Eye (tissue), 1 donor: ENCODE measurements at places on chromosomes 12 and 14.
A peak's percentile ranks its signal among the peaks of the same experiment; 100 is the strongest.

DNA sequence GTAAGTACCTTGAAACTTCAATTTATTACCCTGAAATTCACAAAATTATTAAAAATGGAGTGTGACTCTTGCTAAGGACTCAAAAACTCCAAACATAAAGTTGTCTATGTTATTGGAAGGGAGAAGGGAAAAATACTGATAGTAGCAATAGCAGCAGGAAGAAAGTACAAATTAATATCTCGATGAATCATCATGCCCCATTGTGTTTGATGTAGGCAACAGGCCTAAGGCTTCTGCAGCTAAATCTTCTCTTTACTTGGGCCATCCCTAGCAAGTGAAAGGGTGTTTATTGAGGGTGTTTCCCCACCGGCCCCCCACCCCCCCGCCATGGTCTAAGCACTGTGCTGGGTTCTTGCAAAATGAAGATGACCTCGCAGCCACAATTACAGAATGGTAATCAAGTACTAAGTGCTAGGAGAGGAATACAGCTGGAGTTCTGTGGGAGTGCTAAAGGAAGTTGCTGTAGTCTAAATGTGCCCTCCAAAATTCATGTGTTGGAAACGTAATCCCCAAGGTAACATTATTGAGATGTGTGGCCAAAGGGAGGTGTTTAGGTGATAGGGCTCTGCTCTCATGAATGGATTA lies 76.5 kb downstream of the SNAPC1 start:
- no peak for DNase-seq

- DNase-seq, result peak; percentile 67
Observed at GRCh38 chr12:111467857-111468241, 62.1 kb downstream of the SH2B3 start.

DNA sequence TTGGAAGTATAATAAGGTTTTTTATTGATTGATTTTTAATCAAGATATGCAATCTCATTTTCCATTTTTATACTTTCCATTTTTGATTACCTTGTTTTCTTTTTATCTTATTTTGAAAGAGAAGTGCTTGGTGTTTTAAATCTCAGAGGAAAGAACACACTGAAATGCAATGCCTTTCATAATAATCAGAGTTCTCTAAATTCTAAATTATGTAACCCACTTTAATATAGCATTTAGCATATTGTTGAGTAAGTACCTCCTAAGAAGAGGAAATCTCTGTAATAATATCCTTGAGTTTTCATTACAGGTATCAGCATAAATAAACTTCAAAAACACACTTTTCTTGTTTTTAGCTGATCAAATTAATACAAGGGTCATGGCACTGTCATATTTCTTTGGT lies 96.9 kb downstream of the GTF2A1 start:
- no peak for DNase-seq

DNA sequence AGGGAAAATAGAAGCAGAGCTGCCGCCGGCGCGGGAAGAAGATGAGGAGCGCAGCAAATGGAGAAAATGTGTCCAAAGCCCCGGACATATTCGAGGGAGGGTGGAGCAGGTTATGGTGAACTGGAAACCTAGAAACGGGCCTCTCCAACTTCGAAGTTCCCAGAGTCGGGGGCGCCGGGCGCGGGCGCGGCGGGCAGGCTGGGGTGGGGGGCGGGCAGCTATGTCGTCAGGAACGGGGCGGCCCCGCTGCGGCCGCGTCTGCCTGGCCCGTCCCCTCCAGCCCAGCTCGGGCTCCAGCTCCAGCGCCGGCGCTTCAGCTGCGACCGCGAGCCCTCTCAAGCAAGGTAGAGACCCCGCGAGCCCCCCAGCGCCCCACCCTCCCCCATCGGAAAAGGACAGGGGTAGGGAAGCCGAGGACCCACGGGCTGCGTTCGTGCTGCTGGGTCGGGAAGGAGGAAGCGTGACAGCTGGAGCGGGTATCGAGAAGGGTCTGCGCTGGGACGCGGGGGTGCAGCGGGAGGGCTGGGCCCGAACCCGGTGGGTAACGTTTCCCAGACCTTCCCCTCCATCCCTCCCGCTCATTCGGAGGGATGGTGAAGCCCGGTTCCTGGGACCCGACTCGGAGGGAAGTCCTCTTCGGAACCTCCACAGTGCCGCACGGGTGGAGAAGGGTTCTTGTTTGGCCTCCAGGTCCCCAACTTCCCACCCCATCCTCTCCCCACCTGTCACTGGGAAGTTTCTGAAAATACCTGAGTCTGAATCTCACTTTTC lies 1.0 kb downstream of the DGKA start:
- DNase-seq, result peak; percentile 79

DNA sequence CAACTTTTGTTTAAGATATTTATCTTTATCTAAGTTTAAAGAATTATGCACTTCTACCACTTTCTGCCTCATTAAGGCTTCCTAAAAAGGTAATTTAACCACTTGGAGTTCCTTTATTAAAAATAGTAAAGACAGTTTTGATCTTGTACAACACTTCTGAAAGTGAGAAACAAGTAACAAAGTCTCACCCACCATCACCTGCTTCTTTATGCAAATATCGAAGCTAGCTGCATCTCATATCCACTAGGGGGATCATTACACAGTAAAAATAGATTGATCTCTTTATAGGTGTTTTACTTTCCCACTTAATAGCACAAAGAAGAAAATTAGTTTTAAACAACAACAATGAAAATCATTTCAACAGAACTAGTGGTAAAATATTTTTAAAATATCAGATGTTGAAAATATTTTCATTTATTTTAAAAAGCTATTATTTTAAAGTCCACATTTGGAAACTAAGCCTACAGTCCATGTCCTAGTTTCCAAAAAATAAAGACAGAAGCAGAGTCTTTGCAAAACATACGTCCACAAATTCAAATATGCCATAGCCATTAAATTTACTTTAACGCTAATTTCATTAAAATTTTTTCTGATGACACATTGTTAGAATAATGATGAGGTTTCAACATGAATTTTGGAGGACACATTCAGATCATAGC lies 160.0 kb upstream of the SOX5 start:
- DNase-seq, result peak; percentile 15

GRCh38 chr14:52064174-52064573 lies 4.7 kb downstream of the NID2 start:
- DNase-seq, result no peak

DNA sequence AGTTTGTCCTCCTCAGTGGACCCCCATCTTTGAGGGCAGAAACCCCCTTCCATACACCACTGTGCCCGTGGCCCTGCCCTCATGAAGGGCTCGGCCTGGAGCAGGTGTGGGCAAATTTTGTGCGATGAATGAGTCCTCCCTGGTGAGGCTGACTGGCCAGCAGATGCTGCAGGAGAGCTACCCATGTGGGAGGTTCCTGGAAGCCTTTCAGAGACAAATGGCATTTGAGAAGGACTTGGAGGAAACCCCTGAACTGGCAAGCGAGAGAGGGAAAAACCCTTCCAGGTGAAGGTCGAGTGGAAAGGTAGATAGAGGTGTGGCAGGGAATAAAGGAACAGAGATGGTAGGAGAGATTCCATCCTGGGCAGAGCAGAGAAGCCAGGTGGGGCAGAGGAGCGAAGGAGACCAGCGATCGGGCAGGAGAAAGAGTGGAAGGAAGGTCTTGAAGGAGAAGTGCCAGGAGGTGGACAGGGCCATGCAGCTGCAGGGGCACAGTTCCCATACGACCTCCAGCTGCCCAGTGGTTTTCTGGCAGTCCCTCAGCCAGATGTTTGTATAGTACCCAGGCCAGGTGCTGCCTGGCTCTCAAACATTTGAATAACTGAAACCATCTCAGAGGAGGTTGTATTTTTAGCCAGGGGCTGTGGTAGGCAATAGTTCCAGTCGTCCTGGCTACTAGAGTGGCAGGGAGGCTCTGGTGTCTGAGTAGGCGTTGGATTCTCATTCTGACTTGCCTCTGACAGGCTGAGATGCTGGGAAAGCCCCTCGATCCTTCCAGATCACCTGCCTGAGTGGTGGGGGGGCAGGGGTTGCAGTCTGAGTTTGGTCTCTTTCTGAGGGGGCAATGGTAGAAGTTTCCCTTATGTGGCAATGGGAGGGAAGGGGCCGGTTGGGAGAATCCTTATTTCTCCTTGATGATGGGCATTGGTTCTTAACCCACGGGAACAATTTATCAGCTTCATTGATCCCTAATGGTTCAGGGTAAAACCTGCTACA lies 40.1 kb downstream of the FBXL14 start:
- DNase-seq, result no peak

- no peak for DNase-seq
Observed at GRCh38 chr12:107657133-107657532, 28.5 kb upstream of the PWP1 start.

DNA sequence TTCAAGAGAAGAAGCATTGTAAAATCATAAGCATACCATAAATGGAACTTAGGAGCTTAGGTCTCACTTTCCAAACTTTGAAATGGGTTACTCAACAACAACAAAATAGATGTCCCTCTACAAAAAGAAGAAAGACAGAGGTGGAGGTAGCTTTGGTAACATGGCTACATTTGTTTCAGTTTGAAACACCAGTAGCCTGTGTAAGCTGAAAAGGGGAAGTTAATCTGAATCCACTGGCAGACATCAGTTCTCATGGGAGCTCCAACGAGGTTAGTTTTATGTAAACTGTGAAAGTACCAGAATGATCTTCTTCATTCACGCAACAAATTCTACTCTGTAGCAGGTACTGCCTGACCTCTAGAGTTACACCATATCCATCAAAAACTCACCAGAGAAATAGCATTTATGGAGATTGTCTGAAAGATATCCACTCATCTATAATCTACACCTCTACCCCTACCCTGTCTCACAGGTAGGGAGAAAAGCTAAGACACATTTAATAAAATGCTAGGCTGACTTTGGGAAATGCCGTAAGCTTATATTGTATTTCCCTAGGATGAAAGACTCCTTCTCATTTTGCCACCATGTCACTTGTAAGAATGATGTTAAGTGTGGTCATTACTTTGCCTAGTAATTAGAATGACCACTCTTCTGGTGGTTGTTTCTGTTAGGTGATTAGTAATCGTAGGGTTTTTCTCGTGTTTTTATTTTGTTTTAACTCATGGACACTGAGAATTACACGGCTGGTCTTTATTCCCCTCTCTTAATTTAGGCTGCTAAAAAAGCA lies 224.1 kb downstream of the ASCL1 start:
- no peak for DNase-seq

DNA sequence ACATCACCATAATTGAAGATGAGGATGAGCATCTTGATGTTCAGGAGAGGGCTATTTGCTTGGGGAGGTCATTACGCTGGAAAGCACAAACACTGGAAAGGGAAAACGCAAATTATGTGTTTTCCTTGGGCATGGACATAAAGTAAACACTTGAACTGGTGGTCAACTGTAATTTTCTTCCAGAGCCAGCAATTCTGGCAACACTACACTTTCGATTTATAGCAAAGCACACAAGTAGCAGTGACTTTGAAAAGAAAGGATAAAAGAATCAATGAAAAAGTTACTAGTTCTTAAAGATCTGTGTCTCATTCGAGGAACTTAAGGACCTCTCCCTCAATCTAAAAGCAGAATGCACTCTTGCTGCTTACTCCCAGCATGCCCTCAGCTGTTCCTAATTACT lies 2.2 kb downstream of the CLEC14A start:
- DNase-seq, result no peak

DNA sequence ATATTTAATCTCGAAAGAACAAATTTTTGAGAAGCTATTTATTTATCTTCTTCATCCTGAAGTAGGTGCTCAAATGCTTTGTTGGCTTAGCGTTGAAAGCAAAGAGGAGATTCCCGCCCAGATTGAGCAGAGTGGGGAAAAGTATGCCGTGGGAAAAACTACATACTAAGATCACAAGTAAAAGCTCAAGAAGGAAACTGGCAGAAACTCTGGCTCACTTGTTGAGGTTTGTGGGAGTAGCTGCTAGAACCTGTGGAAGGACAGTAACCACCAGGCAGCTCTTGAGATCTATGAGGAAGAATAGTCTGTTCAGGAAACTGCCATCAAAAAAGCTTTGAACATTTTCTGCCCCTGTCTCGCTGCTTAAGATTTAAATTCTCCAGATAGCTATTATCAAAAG lies 3.9 kb downstream of the MYRFL start:
- DNase-seq, result no peak

DNA sequence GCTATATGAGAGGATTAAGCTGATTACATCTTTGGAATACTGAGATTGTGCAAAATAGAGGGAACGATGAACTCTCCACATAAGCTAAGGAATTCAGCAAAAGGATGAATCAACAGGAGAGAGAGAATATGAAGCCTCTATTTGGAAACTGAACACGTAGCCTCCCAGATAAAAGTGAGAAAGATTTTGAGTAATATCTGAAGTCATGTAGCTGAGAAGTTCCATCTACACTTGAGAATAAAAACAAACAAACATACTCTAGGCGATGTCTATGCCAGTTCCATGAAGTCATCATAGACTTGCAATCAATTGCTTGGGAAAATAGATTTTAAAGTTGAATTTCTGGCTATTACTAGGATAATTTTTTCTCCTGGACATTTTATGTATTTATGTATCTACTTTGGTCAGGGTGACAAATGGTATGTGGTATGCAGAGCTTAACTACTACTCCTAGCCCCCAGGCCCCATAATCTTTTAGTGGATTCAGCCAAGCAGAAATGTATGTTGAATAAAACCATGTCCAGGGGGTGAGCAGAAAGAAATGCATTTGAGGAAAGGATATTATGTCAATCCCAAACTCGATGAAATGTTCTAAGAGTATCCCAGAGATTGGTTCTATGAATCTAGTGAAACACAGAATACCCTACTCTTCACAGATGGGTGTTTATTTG lies 627.4 kb downstream of the DIO2 start:
- no peak for DNase-seq
